ENCODE measurements at places on chromosomes 5 and 9. TPM values are rescaled to one million over a fixed set of nuclear protein-coding genes. Genes with fewer than 3 reads are reported as not detected.

Gene RASGRF2
- 11.3 TPM for total RNA-seq

Gene FGF10
- 3.3 TPM for total RNA-seq

Gene XPA
- total RNA-seq: 10.6 TPM

Gene MUSK
- total RNA-seq: 6.9 TPM

Gene SERF1A
- total RNA-seq: 9.6 TPM

Gene P4HA2
- 20.4 TPM for total RNA-seq

Gene EGFL7
- 101 TPM for total RNA-seq

Gene CA9
- total RNA-seq: 11.0 TPM

Gene IRGM
- total RNA-seq: 1.2 TPM

DNA sequence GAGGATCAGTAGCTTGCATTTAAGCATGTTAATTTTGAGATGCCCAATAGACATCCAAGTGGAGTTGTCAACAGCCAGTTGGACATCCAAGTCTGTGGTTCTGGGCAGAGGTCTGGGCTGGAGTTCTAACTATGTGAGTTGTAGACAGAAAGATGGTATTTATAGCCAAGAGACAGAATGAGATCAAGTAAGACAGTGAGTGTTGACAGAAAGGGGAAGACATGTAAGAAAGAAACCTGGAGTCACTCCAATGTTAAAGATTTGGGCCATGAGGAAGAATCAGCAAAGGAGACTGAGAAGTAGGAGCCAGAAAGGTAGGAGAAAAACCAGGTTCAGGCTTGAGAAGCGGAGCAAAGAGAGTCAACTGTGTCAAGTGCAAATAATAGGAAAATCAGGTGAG lies 95.5 kb upstream of the PUM3 start:
- no peak overlapping the region for H3K4me3 ChIP-seq
- no peaks in the 10 kb centered on the region for H3K27me3 ChIP-seq
- no peak for DNase-seq
- H3K36me3 ChIP-seq: no peaks in the 10 kb centered on the region
- H3K4me1 ChIP-seq: no peaks in the 10 kb centered on the region
- H3K27ac ChIP-seq: no peak overlapping the region

GRCh38 chr5:124606093-124606492 lies 140.3 kb downstream of the ZNF608 start:
- H3K4me1 ChIP-seq: no peaks in the 10 kb centered on the region
- H3K27me3 ChIP-seq: no peaks in the 10 kb centered on the region
- H3K36me3 ChIP-seq: no peaks in the 10 kb centered on the region
- no peak overlapping the region for H3K27ac ChIP-seq
- no peak overlapping the region for H3K4me3 ChIP-seq
- no peak for DNase-seq

- no peak overlapping the region for H3K4me3 ChIP-seq
- H3K4me1 ChIP-seq: peaks cover 3% of the 10 kb centered on the region
- no peak overlapping the region for H3K27ac ChIP-seq
- no peak for DNase-seq
These were observed 10.5 kb upstream of the GCNT1 start for GRCh38 chr9:76448501-76448900.

- H3K36me3 ChIP-seq: no peaks in the 10 kb centered on the region
- no peak overlapping the region for H3K4me3 ChIP-seq
- no peak overlapping the region for H3K27ac ChIP-seq
- no peaks in the 10 kb centered on the region for H3K4me1 ChIP-seq
- no peak for DNase-seq
These were observed 100.4 kb downstream of the FAM114A2 start for GRCh38 chr5:153938191-153938842.

GRCh38 chr9:84163052-84163650 lies 177.4 kb downstream of the SLC28A3 start:
- H3K4me1 ChIP-seq: no peaks in the 10 kb centered on the region
- DNase-seq: no peak
- no peak overlapping the region for H3K27ac ChIP-seq
- H3K27me3 ChIP-seq: no peaks in the 10 kb centered on the region
- H3K4me3 ChIP-seq: no peak overlapping the region

DNA sequence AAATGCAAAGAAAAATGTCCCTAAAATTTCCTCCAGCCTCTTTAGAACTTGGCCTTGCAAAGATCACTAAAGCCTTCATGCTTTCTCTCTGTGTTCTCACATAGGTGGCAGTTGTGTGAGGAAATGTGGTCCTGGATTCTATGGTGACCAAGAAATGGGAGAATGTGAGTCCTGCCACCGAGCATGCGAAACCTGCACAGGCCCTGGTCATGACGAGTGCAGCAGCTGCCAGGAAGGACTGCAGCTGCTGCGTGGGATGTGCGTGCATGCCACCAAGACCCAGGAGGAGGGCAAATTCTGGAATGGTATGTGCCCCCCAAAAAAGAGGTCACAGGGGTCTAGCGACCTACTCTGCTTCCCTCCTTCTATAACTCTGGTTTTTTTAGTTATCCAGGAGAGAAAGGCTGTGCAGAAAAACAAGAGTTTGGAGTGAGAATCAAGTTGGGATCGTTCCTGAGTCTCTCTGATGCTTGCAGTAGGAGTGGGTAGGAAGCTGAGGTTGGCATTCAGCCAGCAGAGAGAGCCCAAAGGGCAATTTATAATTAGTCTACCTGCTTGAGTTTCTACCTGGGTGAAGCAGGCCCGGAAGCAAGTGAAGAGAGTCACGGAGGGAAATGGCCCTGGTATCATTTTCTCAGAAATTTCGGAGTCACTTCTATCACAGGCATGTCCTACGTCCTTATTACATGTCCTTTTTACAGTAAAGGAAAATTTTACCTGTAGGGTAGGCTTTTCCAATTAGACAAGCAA lies 97.5 kb downstream of the RFK start:
- no peaks in the 10 kb centered on the region for H3K36me3 ChIP-seq
- H3K4me1 ChIP-seq: no peaks in the 10 kb centered on the region
- no peaks in the 10 kb centered on the region for H3K27me3 ChIP-seq
- H3K27ac ChIP-seq: no peak overlapping the region

DNA sequence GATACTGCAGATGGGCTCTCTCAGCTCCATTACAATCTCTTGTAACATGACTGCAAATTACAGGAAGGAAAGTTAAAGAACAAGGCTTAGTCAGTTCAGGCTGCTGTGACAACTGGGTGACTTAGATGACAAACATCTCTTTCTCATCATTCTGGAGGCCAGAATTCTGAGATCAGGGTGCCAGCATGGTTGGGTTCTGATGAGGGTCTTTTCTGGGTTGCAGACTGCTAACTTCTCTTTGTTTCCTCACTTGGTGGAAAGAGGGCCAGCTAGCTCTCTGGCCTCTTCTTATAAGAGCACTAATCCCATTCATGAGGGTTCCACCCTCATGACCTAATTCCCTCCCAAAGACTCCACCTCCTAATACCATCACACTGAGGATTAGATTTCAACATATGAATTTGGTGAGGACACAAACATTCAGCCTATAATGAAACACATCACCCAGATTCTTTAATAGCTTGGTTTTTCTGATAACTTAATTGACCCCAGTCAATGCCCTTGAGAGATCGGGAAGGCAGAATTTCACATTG lies 73.6 kb upstream of the MAMDC2 start:
- H3K4me3 ChIP-seq: no peak overlapping the region
- no peaks in the 10 kb centered on the region for H3K4me1 ChIP-seq

GRCh38 chr5:54329731-54330709 lies 19.6 kb upstream of the ARL15 start:
- no peaks in the 10 kb centered on the region for H3K4me1 ChIP-seq
- H3K4me3 ChIP-seq: no peak overlapping the region
- no peaks in the 10 kb centered on the region for H3K36me3 ChIP-seq
- H3K27ac ChIP-seq: no peak overlapping the region
- no peak for DNase-seq
- H3K27me3 ChIP-seq: no peaks in the 10 kb centered on the region

- H3K4me1 ChIP-seq: no peaks in the 10 kb centered on the region
- H3K27ac ChIP-seq: no peak overlapping the region
- no peaks in the 10 kb centered on the region for H3K27me3 ChIP-seq
- no peaks in the 10 kb centered on the region for H3K36me3 ChIP-seq
- H3K4me3 ChIP-seq: no peak overlapping the region
These were observed 48.3 kb downstream of the DAP start for GRCh38 chr5:10712574-10713366.

All from testis (tissue), 5 donors.